Astrocyte of the hippocampus (primary cell): ENCODE measurements at places on chromosomes 16 and 17.
A peak's percentile ranks its signal among the peaks of the same experiment; 100 is the strongest.

DNA sequence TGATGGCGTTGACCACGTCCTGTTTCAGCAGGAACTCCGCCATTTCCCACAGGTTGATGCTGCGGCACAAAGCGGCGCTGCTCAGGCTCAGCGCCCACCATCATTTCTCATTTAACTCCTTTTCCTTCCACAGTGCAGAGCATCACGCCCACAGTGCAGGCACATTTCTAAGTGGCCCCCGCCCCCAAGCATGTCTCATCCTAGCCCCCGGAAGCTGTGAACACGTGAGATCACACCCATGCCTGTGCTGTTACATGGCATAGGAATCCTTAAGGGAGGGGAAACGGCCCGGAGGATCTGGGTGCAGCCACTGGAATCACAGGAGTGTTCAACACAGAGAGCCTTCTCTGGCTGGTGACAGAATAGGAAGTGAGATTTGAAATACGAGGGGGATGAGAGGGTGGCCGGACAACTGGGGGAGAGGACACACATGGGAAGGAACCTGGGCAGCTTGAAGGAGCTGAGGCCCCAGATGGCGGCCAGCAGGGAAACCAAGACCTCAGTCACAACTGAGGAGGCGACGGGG is 4.7 kb downstream of the NAGPA start:
- DNase-seq = no peak

- no peak for DNase-seq
Observed at GRCh38 chr16:30084816-30085159, 6.9 kb downstream of the TBX6 start.

DNA sequence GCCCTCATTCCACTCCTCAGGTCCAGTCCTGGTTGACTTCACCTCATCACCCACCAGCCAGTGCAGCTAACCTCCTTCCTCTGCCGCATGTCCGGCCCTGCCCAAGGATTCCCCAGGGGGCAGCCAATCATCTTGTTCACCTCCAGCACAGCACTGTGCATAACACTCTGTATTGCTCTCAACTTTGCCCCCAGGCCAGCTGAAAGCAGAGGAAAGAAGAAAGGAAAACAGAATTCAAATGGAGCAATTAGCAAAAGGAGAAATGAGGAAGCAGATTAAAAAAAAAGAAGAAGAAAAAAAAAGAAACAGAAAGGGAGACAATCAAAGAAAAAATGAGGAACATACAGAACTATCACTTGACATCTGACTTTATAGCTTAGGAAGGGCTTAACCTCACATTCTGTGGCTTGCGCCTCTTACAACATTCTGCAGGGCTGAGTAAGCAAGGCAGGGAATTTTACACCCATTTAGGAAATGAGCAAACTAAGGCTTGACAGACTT is 26.1 kb downstream of the GAS7 start:
- no peak for DNase-seq

DNA sequence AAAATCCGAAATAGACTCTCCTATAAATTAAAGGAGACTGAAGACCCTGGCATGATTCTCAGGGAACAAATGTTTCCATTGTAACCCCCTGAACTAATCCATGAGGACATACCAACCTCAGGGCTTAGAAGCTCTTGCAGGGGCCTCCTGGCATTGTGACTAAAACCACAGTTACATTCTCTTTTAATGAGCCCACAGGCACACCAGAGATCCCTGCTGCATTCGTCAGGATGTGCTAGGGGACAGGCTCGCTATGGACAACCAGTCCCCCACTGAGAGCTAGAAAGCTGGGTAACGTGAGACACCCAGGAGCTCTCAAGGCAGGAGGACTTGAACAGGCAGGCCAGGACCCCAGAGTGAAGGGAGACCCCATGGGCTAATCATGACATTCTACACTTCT is 140.6 kb upstream of the TNRC6C start:
- peak; percentile 87 for DNase-seq

DNA sequence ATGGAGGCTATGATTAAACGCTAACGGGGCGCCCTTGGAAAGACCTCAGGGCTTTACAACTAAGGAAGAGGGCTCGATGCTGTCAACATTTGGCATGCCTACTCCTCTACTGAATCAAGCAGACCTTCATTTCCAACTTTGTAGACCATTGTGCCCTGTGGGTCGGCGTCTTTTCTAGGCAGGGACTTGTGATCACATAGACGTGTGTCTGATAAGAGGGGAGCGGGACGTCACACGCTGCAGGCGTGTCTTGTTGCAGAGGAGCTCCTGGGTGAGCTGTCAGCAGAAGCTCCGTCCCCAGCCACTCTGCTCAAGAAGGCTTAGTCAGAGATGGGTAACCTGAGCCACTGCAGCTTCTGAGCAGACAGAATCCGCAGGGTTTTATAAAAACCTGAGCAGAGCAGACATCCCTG is 2.8 kb downstream of the MAPK8IP3 start:
- DNase-seq = peak; percentile 55

DNA sequence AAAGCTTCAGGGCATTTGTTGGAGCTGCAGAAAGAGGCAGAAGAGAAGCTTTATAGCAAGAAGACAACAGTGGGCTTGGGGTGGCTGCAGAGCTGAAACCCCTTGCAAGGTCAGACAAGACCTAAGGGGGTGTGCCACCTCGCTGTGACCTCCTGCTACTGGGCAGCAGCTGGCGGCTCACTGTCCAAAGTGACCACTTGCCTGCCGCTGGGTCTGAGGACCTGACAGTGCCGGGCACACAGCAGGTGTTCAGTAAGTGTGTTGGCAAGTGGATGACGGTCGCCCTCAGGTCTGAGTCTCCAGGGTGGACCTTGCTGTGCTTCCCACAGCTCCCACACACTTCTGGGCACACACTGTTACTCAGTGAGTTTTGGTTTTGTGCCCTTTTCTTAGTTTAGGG is 336.5 kb downstream of the C16orf95 start:
- DNase-seq = no peak

DNA sequence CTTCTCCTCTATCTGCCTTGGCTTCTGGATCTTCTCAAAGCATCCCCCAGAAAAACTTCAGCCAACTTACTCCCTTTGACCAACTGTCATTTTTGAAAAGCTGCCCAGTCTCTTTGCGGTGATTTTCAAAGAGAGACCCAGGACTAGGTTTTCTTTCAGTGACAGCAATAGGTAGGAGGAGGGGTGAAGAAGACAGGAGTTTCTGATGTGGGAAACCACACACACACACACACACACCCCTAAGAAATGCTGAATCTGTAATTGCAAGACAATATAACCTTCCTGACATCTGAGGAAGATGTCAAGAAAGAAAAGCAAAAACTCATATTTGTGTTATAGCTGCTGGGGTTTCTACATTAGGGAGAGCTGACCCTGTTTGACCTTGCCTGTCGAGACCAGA is 5.2 kb downstream of the FAM20A start:
- DNase-seq = no peak

DNA sequence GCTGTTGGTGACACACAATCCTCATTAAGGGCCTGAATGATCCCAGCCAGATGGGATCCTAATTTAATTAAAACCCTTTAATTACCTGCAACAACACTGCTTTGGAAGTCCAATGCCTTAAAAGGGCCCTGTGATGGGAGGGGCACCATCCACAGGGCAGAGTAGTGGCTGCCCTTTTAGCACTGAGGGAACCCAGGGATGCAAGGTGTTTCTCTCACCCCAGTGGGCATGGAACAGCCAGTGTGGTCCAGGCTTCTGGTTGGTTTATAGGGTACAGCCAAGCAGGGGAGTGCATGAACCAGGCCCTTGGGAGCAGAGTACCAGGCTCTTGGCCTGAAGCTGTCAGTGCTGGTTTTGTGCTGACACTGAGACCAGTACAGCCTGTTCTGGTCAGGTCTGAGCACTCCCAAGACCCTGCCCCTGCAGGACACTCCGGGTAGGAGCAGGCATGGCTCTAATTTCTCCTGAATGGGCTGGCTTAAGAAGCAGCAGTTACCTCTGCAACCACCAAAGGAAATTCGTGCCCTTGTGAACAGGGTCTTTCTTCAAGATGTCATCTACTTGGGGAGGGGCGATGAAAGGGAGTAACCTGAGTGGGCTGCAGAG is 9.9 kb downstream of the NXPH3 start:
- DNase-seq = no peak

- peak; percentile 61 for DNase-seq
Observed at GRCh38 chr16:6016530-6017184, 919.1 kb upstream of the EEF2KMT start.

- DNase-seq = peak; percentile 91
Observed at GRCh38 chr17:81481073-81481799, 31.4 kb downstream of the ACTG1 start.

DNA sequence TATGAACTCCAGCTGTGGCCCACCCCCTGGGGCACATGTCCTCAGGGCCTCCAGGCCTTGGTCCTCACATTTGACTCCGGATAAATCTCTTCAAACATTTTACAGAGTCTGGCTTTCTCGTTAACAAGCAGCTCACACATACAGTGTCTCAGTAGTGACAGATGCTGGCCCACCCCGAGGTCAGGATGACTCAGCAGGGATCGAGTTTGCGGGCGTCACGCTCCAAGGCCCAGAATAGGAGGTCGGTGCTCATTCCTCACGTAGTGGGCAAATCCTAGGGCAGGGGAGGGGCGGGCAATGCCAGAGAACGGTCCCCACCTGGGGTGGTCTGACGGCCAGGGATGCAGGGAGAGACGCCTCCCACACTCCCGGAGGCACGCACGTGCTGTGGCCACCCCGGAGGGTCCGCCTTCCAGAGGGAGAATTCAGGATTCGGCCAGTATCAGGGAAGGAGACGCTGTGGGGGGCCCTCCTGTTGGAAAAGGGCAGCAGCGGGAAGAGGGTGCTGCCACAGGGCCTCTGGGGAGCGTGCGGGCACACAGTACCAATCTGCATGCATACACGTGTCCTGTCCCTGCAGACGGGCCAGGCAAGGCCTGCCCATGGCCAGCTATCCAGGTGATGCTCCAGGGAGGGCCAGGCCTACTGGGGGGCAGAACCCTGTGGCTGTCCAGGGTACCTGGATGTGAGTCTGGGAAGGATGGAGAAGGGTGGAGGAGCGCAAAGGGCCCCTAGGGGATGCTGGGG is 8.6 kb downstream of the SLC7A5 start:
- peak; percentile 84 for DNase-seq

DNA sequence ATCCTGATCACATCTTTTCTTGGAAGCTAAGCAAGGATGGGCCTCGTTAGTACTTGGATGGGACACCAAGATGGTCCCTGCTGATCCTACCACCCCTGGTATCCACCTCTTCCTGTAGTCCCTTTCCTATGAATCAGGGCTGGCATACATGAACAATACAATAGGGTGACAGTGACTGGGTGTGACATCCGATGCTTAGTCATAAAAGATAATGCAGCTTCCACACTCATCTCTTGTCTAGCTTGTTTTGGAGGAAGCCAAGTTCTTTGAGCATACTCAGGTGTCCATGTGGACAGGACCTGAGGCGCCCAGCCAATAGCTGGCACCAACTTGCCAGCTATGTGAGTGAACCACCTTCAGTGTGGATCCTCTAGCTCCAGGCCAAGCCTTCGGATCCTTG is 62.5 kb upstream of the NFAT5 start:
- DNase-seq = no peak

DNA sequence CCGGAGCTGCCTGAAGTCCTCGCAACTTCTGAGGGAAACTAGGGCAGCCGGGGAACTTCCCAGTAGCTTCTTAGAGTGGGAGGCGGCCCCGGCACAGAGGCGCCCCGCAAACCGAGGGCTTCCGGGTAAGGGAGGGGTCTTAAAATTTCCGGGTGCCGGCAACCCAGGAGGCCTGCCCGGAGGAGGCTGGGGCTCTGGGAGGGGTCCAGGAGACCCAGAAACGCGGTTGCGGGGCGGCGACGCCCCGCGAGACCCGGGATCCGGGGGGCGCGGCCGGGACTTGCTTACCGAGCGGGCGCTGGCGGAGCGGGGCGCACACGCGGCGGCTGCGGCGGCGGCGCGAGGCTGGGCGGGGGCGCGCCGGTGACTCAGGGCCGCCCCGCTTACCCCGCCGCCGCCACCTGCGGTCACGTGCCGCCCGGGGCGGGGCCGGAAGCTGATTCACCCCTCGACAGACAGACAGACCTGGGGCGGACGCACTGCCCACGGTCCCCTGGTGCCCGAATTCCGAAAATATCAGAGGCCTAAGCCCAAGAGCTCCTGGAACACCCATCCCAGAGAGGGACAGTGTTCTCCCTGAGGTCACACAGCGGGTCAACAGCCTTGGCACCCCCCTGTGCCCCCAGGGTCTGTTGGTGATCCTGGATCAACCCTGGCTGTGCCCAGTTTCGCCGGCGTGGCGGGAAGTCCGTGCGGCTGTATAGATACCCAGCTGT is at the start of gene FAM83G:
FAM83G (minus strand) TSS at position 344 of the 716 bp plus-strand sequence. CDS start 723 bp downstream, outside the sequence.
- DNase-seq = peak; percentile 89

DNA sequence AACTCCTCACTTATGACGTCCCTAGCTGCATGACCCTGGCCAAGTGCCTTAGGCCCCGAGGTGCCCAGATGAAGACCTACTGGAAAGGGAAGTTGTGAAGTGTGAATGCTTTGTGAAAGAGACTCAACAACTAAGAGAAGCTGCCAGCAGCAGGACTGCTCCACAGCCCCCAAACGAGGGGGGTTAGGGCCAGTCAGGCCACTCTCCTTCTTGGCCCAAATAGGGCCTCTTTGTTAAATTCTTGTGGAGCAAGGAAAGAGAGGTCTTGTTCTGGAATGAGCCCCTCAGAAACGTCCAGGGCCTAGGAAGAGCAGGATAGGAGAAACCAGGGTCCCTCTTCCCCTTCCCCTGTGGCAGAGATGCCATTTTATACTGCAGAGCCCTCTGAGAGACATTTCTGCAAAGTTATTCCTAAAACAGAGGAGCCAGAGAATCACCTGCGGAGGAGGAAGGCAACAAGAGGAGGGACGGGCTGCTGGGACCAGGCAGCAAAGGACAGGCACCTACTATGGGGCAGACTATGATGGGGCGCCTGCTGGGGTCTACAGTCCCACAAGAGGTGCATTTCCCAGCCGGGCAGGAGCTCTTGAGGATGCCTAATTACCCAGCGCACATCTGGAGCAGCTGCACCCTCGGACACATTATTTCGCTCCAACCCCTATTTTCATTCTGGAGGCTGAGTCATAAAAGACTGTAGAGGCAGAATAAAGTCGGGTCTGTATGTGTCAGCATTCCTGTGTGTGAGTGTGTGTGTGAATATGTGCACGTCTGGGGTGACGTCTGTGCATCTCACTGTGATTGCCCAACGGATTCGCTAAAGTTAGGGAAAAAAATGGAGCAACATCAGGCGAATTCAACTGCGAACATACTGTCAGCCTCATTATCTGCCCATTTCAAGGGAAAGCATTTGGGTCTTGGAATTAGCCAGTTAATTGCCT is 11.4 kb upstream of the HOXB9 start:
- DNase-seq = peak; percentile 37
